ENCODE measurements at places on chromosomes 1 and 21.
A peak's percentile ranks its signal among the peaks of the same experiment; 100 is the strongest.

- DNase-seq = no peak
These were observed 99.0 kb downstream of the PLXNA2 start for GRCh38 chr1:208145167-208145566.

DNA sequence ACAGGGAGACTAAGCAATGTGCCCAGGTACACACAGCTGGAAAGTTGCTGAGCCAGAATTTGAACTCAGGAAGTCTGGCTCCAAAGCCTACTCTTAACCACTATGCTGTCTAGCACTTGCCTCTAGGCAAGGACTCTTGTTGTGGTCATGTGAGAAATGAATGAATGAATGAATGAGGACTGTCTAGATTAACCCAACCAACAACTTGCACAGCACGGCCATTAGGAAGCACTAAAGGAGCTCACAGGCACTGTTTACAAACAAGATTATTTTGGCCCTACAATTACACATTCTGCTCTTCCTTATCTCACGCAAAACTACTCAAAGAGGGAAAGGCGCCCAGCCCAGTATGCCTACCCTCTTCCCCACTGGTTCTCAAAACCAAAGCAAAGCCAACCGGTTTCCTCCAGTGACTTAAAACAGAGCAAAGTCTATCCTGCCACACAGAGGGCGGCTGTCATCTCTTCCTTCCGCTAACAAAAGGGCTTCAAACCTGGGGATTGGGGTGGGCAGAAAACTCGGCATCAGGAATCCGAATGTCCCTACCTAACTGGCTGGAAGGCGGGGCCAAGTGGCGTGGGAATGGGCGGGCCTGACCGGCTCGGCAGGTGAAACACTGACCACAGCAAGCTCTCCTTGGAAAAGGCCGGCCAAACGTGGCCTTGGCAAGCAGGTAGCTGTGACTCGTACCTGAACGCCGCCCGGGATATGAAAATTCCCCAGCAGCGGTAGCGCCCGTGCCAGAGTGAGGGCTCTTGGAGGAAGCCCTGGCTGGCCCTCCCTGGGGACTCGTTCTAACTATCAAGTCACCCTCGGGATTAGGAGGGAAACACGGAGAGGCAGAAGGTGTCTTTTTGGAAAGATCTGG lies 948 bp downstream of the STK40 start:
- DNase-seq = no peak

- peak; percentile 93 for DNase-seq
These were observed 179.0 kb downstream of the ADSS2 start for GRCh38 chr1:244272471-244273261.

DNA sequence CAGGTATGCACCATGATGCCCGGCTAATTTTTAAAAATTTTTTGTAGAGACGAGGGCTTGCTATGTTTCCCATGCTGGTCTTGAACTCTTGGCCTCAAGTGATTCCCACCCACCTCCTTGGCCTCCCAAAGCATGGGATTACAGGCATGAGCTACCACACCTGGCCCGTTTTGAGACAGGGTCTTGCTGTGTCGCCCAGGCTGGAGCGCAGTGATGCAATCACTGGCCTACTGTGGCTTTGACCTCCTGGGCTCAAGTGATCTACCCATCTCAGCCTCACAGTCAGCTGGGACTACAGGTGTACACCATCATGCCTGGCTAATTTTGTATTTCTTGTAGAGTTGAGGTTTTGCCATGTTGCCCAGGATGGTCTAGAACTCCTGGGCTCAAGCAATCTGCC lies 7.5 kb upstream of the SH3D21 start:
- no peak for DNase-seq

GRCh38 chr1:221837896-221838295 lies 96.0 kb upstream of the DUSP10 start:
- no peak for DNase-seq

DNA sequence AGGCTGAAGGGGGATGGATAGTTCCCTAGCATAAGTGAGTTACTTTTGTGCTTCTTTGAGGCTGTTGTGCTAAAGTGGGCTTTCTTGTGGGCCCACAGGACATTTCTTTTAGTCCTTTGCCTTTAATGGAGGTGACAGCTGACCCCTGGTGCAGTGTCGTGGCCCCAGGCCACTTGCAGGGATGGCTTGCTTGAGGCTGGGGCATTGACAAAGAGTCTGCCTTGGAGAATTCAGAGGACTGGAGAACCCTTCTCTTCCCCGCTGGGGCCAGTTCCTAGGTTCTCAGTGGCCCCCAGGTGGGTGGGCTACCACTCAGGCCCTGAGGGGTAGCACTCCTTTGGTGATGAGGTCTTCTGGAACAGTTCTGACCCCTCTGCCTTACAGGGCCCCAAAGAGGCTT lies 12.8 kb downstream of the ABCG1 start:
- no peak for DNase-seq

GRCh38 chr1:67894981-67895735 lies 61.9 kb upstream of the GNG12 start:
- DNase-seq = no peak

- no peak for DNase-seq
These were observed 133.2 kb upstream of the KCNJ15 start for GRCh38 chr21:38123626-38124025.

DNA sequence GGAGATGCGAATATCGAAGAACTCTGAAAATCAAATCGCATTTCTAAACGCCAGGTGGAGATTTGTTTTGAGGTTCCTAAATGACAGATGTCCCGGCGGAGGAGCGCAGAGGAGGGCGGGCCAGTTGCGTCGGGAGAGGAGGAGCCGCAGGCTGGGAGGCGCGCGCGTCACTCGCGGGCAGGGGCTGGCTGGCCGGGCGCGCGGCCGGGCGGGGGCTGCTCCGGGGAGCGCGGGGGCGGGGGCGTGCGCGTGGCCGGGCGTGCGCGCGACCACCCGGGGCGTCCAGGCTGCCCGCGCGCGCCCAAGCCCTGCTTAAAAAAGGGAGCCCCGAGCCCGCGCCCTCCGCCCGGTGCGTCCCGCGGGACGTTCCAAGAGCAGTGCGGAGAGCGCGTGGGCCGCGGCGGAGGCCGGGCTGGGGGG lies 47.3 kb downstream of the H3-3A start:
- DNase-seq = peak; percentile 93

DNA sequence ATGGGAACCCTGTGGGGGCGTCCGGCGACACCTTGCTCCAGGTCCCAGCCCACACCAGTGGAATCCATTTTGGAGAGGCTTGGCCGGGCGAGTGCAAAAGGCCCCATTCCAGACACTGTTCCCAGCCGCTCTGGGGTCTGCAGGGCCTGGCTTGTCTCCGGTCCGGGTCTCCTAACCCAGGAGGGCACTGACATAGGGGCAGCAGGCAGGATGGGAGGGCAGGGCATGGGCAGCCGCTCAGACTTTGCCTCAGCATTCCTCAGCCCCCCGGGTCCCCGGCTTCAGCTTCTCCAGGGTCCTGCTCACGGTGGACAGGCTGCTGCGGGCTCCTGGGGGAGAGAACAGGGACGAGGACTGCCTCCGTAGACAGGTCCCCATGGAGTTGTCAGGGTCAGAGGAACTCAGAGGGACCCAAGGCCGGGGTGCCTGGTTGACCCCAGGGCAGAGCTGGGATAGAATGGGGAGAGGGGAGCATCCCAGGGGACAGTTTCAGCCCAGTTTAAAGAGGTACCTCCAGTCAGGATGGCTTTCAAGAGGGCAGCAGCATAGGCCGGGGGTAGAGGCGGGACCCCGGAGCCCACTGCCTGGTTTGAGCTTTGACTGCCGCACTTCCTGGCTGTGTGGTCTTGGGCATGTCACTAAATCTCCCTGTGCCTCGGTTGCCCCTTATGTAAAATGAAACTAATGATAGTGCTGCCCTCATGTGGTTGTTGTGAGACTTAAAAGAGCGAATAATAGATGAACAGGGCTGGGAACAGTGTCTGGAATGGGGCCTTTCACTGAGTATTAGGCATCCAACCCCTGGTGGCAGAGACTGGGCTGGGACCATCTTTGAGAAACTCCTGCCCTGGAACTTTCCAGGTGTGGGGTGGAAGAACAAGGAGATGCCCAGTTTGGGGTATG lies 3.7 kb downstream of the KNCN start:
- no peak for DNase-seq

DNA sequence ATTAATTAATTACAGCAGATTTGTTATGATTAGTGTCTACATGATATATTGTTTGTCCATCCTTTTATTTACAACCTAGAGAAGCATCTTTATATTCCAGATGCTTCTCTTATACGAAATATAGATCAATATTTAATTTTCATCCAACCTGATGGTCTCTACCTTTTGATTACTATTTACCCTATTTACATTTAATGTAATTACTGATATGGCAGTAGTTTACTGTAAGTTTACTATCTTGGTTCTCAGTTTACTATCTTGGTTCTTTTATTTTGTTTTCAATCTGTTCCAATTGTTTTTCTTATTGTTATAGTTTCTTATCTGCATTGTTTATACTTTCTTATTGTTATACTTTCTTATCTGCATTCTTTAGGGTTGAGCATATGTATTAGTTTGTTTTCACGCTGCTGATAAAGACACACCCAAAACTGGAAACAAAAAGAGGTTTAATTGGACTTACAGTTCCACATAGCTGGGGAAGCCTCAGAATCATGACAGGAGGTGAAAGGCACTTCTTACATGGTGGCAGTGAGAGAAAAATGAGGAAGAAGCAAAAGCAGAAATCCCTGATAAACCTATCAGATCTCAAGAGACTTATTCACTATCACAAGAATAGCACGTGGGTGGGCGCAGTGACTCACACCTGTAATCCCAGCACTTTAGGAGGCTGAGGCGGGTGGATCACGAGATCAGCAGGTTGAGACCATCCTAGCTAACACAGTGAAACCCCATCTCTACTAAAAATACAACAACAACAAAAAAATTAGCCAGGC lies 28.9 kb downstream of the FAF1 start:
- no peak for DNase-seq

GRCh38 chr1:9475061-9475627 lies 64.1 kb upstream of the SLC25A33 start:
- no peak for DNase-seq

GRCh38 chr1:119312500-119312899 lies 56.1 kb upstream of the HAO2 start:
- DNase-seq = no peak

DNA sequence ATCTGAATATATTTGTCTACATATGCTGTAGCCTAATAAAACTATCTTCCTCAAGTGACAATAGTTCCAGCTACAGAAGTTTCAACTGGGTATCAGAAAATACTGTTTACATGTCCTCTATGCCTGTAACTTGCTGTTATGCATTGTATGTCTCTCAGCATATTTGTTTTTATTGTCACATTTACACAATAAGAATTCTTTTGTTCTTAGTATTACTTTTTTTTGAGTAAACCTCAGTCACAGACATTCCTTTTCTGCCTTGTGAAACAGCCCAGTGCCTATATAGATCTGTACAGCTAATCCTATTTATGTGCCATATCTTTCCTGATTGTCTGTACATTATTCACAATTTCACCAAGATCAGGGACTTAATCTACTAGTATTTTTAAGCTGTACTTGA lies 565.2 kb downstream of the NEGR1 start:
- DNase-seq = no peak

DNA sequence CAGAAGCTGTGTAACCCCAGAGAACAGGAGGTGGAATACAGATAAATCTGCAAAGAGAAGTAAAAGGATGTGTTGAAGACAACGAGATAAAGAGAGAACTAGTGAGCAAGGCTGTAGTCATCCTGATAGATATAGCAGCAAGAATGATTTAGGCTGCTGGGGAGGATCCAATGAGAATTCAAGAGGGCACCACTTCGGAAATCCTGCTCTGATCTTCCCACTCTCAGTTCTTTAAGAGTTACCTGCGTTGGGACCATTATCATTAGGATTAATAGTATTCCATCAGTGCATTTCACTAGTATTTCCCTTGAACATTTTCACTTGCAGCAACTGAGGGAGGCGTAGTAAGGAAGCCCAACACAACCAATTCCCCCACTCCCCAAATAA lies at the start of gene BRINP3:
TSS of gene BRINP3 (minus strand) at position 103 of the 387 bp plus-strand sequence.
- no peak for DNase-seq

GRCh38 chr1:53735681-53736080 lies 3.3 kb downstream of the GLIS1 start:
- no peak for DNase-seq

DNA sequence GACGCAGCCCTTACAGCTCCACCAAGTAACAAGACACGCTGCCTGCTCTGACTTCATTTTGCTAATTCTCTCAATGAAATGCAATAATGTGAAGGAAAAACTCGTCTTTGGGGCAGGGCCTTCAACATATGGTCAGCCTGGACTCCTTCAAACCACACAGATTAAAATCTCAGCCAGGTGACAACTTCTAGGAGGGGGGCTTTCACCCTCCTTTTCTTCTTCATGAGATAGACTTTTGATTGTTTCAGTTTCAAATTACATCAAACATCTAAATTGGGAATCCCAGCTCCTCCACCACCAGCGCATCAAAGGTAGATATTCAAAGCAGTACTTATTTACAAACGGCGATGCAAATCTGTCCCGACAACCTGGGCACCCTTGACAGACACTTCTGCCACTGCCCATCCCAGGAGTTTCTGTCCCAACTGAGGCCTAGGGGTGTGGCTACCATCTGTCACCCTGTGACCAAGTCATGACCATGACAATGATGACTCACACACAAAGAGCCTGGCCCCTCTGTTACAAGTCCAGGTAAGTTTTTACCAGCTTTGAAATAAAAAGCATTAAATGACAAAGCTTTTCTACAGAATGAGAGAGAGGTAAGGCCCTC lies 29.7 kb downstream of the SSBP3 start:
- DNase-seq = no peak

DNA sequence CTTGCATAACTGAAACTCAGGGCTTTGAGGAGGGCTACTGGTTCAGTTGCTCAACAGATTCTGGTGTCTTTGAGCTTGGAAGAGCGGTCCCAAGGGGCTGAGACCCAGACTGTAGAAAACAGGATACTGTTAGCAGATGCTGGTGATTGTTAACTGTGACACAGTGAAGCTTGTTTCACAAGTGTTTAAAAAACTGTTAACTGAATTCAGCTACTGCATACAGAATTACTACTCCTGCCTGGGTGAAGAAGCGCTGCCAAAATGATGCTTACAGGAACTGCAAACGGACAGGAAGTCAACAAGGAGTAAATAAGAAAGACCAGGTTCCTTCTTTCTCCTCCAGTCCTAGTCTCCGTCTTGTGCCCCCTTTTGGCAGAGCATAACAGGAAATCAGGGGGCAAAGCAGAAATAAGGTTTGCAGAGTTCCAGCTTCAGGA lies 195.3 kb upstream of the USP25 start:
- no peak for DNase-seq

- DNase-seq = no peak
These were observed 306.6 kb downstream of the PCP4 start for GRCh38 chr21:40173816-40174215.

DNA sequence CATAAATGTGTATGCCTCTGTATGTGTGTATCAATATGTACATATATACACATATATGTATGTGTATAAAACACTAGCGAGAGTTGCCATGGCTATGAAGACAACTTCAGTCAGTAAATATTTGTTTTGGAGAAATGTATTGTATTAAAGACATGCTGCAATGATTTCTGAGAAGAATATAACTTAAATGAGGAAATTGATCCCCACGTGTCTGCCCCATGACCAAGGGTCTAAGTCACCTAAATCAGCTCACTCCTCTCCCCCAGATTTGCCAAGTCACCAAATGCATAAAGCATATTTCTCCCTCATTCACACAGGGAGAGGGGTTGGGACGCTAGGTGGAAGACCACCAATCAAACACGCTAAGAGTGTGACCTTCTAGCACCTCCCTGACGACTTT lies 58.3 kb upstream of the LYST start:
- no peak for DNase-seq

Data from hippocampal formation (tissue), 2 donors.